Smooth muscle cell of the pulmonary artery (primary cell): ENCODE measurements at places on chromosomes 16 and 17. TPM values are rescaled to one million over a fixed set of nuclear protein-coding genes. Genes with fewer than 3 reads are reported as not detected.

Gene PNMT
- 0.07 TPM in 1 of 2 replicates, not detected in the other for total RNA-seq

Gene ASPHD1
- 8.8 and 12.8 TPM in 2 replicates for total RNA-seq

Gene PIPOX
- 1.2 and 1.4 TPM in 2 replicates for total RNA-seq

Gene KCNJ18
- total RNA-seq: not detected in 2 replicates

Gene HP
- total RNA-seq: 0.20 TPM in 1 of 2 replicates, not detected in the other

Gene MYH8
- total RNA-seq: not detected in 2 replicates

Gene GRIN2A
- 0.26 and 3.0 TPM in 2 replicates for total RNA-seq
